GM23338 (cell line): ENCODE measurements at places on chromosomes 12 and 14. TPM values are rescaled to one million over a fixed set of nuclear protein-coding genes. Genes with fewer than 3 reads are reported as not detected.

GRCh38 chr12:80422550-80422949, 21.5 kb upstream of the PTPRQ start:
- H3K27ac ChIP-seq = no peak overlapping the region
- no peak overlapping the region for H3K4me3 ChIP-seq
- no peaks in the 10 kb centered on the region for H3K27me3 ChIP-seq
- DNase-seq = no peak
- H3K4me1 ChIP-seq = no peaks in the 10 kb centered on the region

DNA sequence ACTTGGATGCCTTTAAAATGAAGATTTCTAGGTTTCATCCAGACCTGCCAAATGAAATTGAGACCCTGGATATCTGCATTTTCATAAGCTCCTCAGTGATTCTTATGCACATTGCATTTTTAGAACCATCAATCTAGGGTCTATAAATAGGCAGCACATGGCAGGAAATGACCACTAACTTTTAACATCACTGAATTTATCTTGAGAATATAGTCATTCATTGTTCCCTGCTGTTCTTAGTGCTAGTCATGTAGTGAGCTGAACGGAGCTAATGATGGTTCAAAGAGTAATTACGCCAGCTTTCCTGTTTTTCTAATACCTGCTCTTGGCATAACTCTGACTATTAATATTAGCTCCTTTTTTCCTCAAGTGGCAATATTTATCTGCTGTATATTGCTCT, 91.6 kb downstream of the TPH2 start:
- no peaks in the 10 kb centered on the region for H3K4me1 ChIP-seq
- no peaks in the 10 kb centered on the region for H3K27me3 ChIP-seq
- no peak for DNase-seq
- H3K4me3 ChIP-seq = no peak overlapping the region
- H3K27ac ChIP-seq = no peak overlapping the region

GRCh38 chr14:71001742-71002141, 94.5 kb downstream of the PCNX1 start:
- H3K4me3 ChIP-seq = no peak overlapping the region
- H3K4me1 ChIP-seq = no peaks in the 10 kb centered on the region
- H3K27ac ChIP-seq = no peak overlapping the region
- peak; percentile 9 for DNase-seq
- H3K27me3 ChIP-seq = no peaks in the 10 kb centered on the region
- H3K36me3 ChIP-seq = no peaks in the 10 kb centered on the region

DNA sequence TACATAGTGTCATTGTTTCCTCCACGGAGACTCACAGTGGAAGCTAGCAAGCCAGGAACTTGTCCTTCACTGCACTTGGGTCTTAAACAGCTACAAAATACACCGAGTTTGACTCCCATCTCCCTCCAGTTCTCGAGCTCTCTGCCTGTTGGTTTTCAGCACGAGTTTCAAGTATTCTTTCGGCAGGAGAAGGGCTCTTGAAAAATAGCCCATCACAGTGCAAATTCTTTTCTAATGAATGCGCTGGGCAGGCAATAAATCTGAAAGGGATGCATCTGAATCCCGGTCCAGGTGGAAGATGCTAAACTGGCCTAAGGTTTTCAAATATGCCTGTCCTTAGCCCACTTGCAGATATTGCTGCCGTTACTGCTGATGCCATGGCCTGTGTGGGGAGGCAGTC, 173.9 kb downstream of the CACNA1C start:
- DNase-seq = no peak
- H3K27me3 ChIP-seq = no peaks in the 10 kb centered on the region
- H3K4me1 ChIP-seq = no peaks in the 10 kb centered on the region
- H3K36me3 ChIP-seq = no peaks in the 10 kb centered on the region
- no peak overlapping the region for H3K27ac ChIP-seq

- H3K27ac ChIP-seq = no peak overlapping the region
- no peak for DNase-seq
- H3K27me3 ChIP-seq = no peaks in the 10 kb centered on the region
- H3K4me3 ChIP-seq = no peak overlapping the region
These were observed 111.6 kb upstream of the PTPRB start for GRCh38 chr12:70748809-70749208.

DNA sequence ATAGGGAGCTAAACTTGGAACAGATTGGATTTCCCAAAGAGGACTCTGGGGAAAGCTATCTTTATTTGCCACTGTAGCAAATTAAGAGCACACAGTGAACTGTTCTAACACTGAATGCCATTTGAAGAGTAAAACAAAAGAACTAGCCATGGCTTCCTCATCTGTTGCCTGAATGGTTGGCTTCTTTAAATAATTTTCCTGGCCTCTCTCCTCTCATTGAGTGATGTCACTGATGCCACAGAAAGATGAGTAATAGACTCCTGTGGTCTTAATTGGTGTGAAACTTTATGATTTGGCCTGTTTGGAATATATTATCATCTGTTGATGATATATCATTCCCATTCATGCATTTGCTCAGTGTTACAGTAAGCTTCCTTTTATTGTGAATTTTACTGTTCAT, 42.5 kb downstream of the WDR20 start:
- H3K4me1 ChIP-seq = peaks cover 26% of the 10 kb centered on the region
- no peaks in the 10 kb centered on the region for H3K36me3 ChIP-seq

GRCh38 chr14:100673085-100673806, 53.4 kb upstream of the DLK1 start:
- no peaks in the 10 kb centered on the region for H3K36me3 ChIP-seq
- peak; percentile 72 for DNase-seq
- H3K27ac ChIP-seq = no peak overlapping the region
- H3K4me1 ChIP-seq = no peaks in the 10 kb centered on the region
- H3K27me3 ChIP-seq = 0 out of 2 replicates have a peak, but pooled peaks cover 6% of the 10 kb centered on the region

DNA sequence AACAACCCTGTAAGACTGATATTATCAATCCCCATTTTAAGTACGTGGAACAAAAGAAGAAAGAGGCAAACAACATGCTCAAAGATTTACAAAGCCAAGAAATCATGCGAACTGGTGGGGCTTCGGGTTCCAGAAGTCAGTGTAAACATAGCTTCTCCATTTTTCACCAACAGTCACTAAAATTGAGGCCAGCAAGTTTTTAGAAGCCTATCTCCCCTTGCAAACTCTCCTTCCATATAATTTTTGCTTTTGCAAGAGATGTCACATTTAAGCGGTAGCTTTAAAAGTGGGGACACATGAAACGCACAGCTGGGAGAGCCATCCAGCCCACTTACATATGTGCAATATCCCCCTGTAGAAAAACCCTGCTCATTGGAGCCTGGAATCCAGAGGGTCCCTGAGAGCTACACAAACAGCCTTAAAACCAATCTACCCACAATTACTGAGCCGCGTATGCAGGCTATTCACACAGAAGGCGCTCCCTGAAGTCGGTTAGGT, 797 bp downstream of the SLC11A2 start:
- DNase-seq = no peak
- H3K27me3 ChIP-seq = no peaks in the 10 kb centered on the region
- H3K36me3 ChIP-seq = no peaks in the 10 kb centered on the region
- H3K4me1 ChIP-seq = peaks cover 32% of the 10 kb centered on the region
- H3K4me3 ChIP-seq = peak overlapping the region; percentile 58
- peak overlapping the region; percentile 94 for H3K27ac ChIP-seq

- H3K4me3 ChIP-seq = no peak overlapping the region
- H3K36me3 ChIP-seq = no peaks in the 10 kb centered on the region
- H3K27ac ChIP-seq = no peak overlapping the region
- peaks cover 20% of the 10 kb centered on the region for H3K4me1 ChIP-seq
These were observed 47.9 kb downstream of the RPH3A start for GRCh38 chr12:112839386-112839972.

DNA sequence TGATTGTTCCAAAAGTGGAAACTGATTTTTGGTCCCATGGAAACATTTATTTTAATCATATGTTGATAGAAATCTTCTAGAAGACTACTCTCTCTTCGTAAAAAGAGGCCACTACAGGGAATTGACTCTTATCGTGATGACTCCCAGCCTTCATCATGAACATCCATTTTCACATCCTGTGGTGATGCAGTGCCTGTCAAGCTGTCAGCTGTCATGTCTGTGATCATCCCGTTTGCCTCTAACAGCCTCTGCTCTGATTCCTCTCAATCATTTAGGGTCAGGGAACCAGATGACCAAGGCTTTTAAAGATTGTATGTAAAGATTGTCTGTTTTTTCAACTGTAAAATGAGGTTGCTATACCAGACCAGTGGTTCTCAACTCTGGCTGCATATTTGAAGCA, 419.0 kb upstream of the MGAT4C start:
- H3K27me3 ChIP-seq = no peaks in the 10 kb centered on the region
- no peak overlapping the region for H3K4me3 ChIP-seq
- H3K4me1 ChIP-seq = no peaks in the 10 kb centered on the region; the same call in 1 of the 2 replicates
- no peak overlapping the region for H3K27ac ChIP-seq
- no peak for DNase-seq

- peaks cover 35% of the 10 kb centered on the region for H3K4me1 ChIP-seq
- no peak overlapping the region for H3K4me3 ChIP-seq
- H3K27me3 ChIP-seq = no peaks in the 10 kb centered on the region
- no peaks in the 10 kb centered on the region for H3K36me3 ChIP-seq
These were observed 23.0 kb downstream of the NCOR2 start for GRCh38 chr12:124544311-124544970.

DNA sequence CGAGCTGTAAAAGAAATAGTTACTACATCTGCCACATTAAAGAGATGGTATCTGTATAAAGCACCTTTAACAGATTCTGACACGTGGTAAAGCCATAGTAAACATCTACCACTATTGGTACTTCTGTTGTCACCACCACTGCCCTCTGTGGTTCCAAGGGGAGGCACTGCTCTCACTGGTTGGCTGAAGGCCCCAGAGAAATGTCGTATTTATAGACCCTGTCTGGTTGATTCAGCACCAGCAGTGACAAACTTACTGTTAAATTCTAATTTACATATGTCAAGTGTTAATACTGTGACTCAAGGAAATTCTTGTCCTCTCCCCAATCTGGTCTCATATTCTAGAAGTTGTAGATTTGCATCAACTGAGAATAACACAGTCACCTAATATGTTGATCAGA, 281.1 kb downstream of the ERC1 start:
- no peak overlapping the region for H3K27ac ChIP-seq
- no peaks in the 10 kb centered on the region for H3K27me3 ChIP-seq

GRCh38 chr12:8108808-8109398, 14.5 kb upstream of the CLEC4A start:
- no peak overlapping the region for H3K27ac ChIP-seq
- no peaks in the 10 kb centered on the region for H3K27me3 ChIP-seq
- DNase-seq = peak; percentile 87
- H3K4me3 ChIP-seq = no peak overlapping the region
- H3K36me3 ChIP-seq = no peaks in the 10 kb centered on the region

DNA sequence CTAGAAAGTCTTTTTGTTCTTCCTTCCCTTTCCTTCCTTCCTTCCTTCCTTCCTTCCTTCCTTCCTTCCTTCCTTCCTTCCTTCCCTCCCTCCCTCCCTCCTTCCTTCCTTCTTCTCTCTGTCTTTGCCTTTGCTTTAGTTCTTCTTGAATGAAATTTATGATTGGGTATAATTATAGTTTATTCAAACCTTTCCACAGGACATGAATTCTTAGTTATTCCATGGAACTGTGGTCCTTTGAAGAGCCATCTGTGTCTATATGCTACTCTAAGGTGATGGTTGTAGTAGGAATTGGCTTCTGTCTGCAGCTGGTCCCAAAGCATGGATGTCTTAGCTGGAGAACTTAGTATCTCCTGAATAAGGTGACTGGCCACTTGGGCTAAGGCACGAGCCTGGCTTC, 64.8 kb downstream of the IGF1 start:
- no peaks in the 10 kb centered on the region for H3K36me3 ChIP-seq
- no peak overlapping the region for H3K27ac ChIP-seq
- H3K27me3 ChIP-seq = no peaks in the 10 kb centered on the region

- H3K36me3 ChIP-seq = no peaks in the 10 kb centered on the region
- peaks cover 5% of the 10 kb centered on the region; the same call in 1 of the 2 replicates for H3K4me1 ChIP-seq
- H3K27ac ChIP-seq = no peak overlapping the region
- no peaks in the 10 kb centered on the region for H3K27me3 ChIP-seq
- no peak for DNase-seq
These were observed 5.5 kb upstream of the G2E3 start for GRCh38 chr14:30553311-30553989.

- peak; percentile 55 for DNase-seq
- peaks cover 55% of the 10 kb centered on the region for H3K4me1 ChIP-seq
- H3K36me3 ChIP-seq = no peaks in the 10 kb centered on the region
- peak overlapping the region; percentile 42 for H3K4me3 ChIP-seq
These were observed 72.8 kb downstream of the IRF2BPL start for GRCh38 chr14:76955575-76956315.

GRCh38 chr14:55516776-55517175, 63.2 kb upstream of the KTN1 start:
- no peaks in the 10 kb centered on the region for H3K27me3 ChIP-seq
- H3K36me3 ChIP-seq = no peaks in the 10 kb centered on the region
- DNase-seq = no peak
- H3K4me1 ChIP-seq = no peaks in the 10 kb centered on the region

DNA sequence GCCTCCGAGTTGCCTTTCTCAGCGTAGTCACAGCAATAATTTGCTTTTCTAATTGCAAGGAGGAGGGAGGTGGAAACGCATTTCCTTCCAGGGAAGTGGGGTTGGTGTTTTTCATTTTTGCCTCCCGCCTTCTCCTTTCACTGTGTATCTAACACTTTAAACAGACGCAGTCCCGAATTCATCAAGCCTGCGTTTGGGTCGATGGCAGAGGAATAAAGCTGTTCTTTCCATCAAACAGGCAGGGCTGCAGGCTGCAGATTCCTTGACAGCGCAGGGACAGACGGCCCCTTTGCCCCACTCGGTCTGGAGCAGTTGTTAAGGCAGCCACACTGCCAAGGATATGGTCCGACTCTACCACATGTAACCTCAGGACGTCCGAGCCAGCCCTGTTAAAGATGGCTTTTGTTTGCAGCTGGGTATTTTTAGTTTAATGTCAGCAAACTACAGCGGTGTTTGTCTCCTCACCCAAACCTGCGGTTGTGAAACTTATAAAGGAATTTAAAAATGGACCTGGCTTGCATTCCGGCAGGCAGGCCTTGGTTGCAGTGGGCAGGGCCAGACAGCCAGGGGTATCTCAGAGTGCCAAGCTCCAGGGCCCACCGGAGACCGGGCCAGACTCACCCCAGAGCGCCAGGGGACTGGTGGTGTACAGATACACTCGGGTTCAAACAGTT, 2.1 kb downstream of the CHST11 start:
- peaks cover 41% of the 10 kb centered on the region for H3K27me3 ChIP-seq
- no peaks in the 10 kb centered on the region for H3K36me3 ChIP-seq
- peak; percentile 46 for DNase-seq
- H3K4me3 ChIP-seq = peak overlapping the region; percentile 99

GRCh38 chr14:31207287-31207754, 272 bp downstream of the HECTD1 start:
- DNase-seq = no peak
- peak overlapping the region; percentile 65 for H3K4me3 ChIP-seq
- H3K4me1 ChIP-seq = peaks cover 8% of the 10 kb centered on the region
- H3K27me3 ChIP-seq = no peaks in the 10 kb centered on the region
- peak overlapping the region; percentile 92 for H3K27ac ChIP-seq
- H3K36me3 ChIP-seq = no peaks in the 10 kb centered on the region

GRCh38 chr14:59507063-59507751, 22.9 kb downstream of the JKAMP start:
- H3K27ac ChIP-seq = no peak overlapping the region
- H3K4me3 ChIP-seq = no peak overlapping the region
- H3K36me3 ChIP-seq = peaks cover 5% of the 10 kb centered on the region; the same call in 1 of the 2 replicates
- no peaks in the 10 kb centered on the region for H3K27me3 ChIP-seq
- no peaks in the 10 kb centered on the region for H3K4me1 ChIP-seq

TMEM132C gene
- not detected in 2 replicates for polyA plus RNA-seq

SELPLG gene
- 0.16 TPM in 1 of 2 replicates, not detected in the other for polyA plus RNA-seq

PCED1B gene
- 4.6 and 6.6 TPM in 2 replicates for polyA plus RNA-seq

IL31 gene
- not detected in 2 replicates for polyA plus RNA-seq

MED6 gene
- polyA plus RNA-seq = 32.1 and 49.6 TPM in 2 replicates

CCDC196 gene
- polyA plus RNA-seq = 0.27 TPM in 1 of 2 replicates, not detected in the other

MYRFL gene
- 1.5 and 2.8 TPM in 2 replicates for polyA plus RNA-seq

FSCB gene
- not detected in 2 replicates for polyA plus RNA-seq

CEBPE gene
- polyA plus RNA-seq = not detected in 2 replicates
